Occipital lobe (tissue), 3 donors: ENCODE measurements at places on chromosomes 2 and 18.

- no peak for DNase-seq
Measured at GRCh38 chr2:205748639-205749038, 66.3 kb downstream of the NRP2 start.

- no peak for DNase-seq
Measured at GRCh38 chr18:59837586-59837985, 62.2 kb upstream of the PMAIP1 start.

GRCh38 chr2:98458207-98458606 is 13.5 kb downstream of the INPP4A start:
- no peak for DNase-seq

GRCh38 chr2:126699716-126700581 is 44.0 kb downstream of the GYPC start:
- DNase-seq, result no peak

DNA sequence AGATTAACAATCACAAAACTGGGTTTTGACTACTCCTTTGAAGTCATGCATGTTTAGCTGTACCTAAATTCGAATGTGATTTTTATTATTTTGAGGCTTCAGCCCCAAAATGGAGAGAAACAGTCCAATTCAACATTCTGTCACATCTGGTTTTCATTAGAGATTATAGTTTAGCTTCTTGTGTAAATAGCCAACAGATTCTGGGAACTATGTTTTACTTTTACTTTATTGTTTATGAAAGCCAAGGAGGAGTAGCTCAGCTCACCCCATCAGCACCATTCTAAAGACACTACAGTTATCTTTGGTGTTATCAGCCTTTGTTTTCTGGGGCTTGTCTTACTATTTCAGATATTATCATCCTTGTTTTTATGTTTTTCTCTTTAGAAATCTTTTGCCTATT is 465.0 kb upstream of the CWC22 start:
- no peak for DNase-seq

DNA sequence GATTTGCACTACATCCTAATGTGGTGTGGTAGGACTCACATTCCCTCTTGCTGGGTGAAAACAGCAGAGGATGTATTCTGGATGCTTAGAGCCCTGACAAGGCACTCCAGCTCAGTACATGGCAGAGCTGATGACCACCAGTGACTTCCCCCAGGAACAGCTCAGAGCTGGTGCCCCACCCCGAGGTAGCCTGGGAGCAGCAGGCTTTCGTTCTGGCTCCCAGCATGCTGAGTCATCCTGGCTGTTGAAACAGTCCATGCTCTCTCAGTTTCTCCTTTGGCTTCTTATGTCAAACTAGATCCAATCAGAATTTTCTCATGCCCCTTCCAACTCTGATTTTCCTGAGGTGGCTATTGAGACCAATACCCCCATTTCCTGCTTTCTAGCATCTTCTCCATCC is 438.2 kb downstream of the NBAS start:
- no peak for DNase-seq

GRCh38 chr2:121098556-121098955 is 186.4 kb downstream of the TFCP2L1 start:
- no peak for DNase-seq

DNA sequence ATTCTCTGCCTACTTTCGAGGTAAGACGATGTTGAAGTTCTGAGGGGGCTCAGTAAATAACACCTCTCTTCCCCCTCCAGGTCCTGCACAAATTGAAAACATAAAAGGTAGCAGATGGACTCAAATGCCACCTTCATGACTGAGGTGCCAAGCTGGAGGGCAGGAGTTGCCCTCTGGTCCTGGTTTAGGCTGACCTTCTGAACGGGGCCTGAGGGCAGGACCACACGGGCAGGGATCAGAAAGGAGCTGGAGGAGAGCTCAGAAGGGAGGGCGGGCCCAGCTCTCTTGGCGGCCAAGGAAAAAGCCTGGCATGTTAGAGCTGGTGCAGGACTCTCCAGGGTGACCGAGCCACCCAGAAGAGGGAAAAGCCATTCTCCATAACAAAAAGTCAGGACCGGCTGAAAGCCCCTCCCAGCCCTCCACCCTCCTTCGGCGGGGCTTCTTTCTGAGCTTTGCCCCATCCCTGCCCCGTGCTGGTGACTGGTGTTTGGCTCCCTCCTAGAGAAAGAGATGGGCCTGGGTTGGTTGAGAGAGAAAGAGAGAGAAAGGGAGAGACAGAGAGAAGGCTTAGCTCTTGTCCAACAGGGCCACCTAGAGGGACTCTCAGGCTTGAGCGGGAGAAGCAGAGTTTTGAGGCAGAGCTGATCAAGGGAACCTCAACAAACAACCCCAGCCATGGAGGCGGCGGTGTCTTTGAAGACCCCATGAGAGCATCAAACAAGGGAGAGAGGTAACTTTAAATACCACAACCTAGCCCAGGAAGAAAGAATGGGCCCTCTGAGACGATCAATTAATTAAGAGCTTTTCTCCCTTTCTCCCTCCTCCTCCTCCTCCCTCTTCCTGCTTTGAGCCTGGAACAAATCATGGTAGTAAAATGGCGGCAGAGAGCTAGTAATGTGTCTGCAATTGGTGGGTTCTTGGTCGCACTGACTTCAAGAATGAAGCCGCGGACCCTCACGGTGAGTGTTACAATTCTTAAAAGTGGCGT is 50.8 kb downstream of the WIPF1 start:
- DNase-seq, result peak; percentile 9

- DNase-seq, result no peak
Measured at GRCh38 chr2:191059308-191059707, 45.3 kb upstream of the STAT1 start.

DNA sequence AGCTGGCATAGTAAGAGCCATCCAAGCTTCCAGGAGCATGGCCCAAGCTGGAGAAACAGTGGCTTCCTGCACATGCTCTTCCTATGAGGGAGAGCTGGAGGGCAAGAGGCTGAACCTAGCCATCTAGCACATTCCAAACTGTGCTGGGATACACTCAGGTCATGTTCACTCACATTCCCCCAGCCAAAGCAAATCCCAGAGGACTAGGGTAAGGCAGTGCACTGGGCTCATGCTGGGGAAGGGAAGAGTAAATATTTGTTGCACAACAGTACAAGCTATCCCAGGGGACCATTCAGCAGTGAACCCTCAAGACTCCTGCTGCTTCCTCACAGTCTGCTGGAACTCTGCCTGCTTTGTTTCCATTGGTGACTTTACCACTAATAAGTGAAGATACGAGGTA is 20.7 kb upstream of the GYPC start:
- no peak for DNase-seq

DNA sequence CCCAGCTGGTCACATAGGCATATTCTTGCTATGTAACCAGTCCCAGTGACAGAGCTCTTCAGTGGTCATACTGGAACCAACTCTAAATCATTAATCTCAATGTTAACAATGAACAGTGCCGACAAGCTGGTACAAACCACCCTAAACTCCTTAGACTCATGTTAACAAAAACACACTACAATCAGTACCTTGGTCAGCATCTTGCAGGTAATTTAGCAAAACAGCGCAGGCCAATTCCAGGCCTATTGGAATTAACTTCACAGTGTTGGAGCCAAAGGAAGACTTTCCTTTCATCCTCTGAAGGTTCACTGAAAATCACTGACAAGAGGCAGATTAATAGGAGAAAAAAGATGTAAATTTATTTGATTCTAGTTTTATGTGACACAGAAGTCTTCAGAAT is 396.4 kb downstream of the PIK3C3 start:
- DNase-seq, result no peak

DNA sequence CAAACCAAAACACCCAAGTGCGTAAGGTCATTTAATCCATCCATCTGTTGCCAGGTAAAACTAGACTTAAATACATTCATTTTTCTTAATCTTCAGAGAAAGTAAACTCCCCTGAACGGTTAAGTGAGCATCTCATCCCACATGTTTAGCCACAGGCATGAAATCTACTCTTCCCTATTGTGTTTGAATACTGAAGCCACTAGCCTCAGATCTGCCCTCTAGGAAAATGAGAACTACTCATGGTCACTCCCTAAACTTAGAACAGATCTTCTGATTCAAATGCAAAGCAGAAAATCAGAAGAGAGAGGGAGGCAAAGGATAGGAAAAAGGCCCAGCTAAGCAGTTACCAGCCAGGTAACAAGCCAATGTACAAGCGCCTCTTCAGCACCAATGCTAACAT is 7.1 kb downstream of the TMEM247 start:
- DNase-seq, result no peak

GRCh38 chr2:173997269-173997668 is 32.1 kb upstream of the SP3 start:
- DNase-seq, result no peak

- DNase-seq, result no peak
Measured at GRCh38 chr18:46950064-46950656, 32.8 kb downstream of the KATNAL2 start.

GRCh38 chr18:272650-273049 is 4.8 kb upstream of the THOC1 start:
- DNase-seq, result no peak

GRCh38 chr2:134070281-134070741 is 183.6 kb upstream of the MGAT5 start:
- DNase-seq, result no peak

GRCh38 chr18:49597157-49597931 is 35.5 kb downstream of the LIPG start:
- DNase-seq, result no peak

- no peak for DNase-seq
Measured at GRCh38 chr18:7871560-7872456, 304.7 kb downstream of the PTPRM start.

DNA sequence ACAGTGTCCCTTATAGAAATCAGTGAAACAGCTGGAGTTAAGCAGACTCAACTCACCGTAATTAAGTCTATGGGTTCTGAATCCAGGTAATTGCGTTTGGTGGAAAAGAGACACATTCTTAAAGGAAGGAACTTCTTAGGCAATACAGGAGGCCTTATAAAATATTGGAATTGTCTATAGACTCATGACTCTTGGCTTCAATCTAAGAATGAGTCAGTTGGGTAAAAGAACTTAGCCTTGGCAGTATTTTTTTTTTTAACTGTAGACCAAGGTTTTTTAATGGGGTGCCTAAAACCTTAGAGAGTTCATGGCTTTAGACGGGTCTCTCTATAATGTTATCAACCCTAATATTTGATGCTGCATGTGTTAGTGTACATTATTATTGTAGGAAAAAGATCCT is 47.6 kb downstream of the CCDC85A start:
- no peak for DNase-seq

DNA sequence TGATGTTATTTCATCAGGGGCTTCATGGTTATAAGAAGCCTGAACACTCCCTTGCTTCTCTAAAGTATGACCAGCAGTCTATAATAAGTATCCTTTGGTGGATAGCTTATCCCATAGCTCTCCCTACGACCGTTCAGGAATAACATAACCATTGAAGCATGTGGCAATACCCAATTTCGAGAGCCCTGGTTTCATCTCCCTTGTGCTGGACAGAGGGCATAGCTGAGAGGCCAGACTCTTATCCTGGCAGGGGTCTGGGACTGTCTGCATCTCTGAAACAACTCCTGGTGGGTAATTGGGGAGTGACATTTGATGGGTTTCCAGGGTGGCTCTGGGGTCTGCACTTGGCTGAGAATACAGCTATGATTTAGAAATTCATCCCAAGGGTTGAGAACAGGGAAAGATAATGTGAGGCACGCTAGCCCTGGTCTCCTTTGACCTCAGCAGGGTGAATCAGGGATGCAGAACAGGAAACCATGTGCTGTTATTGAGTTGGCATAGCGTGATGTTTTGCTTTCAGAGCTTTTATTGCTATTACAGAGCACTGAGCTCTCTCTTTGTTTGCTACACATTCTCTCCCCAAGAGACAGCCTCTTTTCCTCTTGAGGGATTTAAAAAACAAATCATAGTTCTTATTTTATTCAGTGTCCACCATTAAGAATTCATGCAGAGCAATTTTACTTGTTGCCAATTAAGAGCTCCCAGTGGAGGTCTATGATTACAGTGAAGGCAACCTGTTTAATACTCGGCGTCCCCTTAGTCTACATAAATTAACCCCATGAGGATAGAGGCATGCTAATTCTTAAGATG is 274.5 kb downstream of the NCKAP5 start:
- DNase-seq, result no peak

- no peak for DNase-seq
Measured at GRCh38 chr2:199583676-199584075, 125.9 kb upstream of the SATB2 start.
